Renal cortical epithelial cell (primary cell): ENCODE measurements at places on chromosomes 7 and 10. TPM values are rescaled to one million over a fixed set of nuclear protein-coding genes. Genes with fewer than 3 reads are reported as not detected.

The VSTM4 gene
- 0.35 TPM in 2 replicates for total RNA-seq

GRCh38 chr7:64035388-64035787 is 9.8 kb upstream of the ZNF727 start:
- DNase-seq, result no peak

DNA sequence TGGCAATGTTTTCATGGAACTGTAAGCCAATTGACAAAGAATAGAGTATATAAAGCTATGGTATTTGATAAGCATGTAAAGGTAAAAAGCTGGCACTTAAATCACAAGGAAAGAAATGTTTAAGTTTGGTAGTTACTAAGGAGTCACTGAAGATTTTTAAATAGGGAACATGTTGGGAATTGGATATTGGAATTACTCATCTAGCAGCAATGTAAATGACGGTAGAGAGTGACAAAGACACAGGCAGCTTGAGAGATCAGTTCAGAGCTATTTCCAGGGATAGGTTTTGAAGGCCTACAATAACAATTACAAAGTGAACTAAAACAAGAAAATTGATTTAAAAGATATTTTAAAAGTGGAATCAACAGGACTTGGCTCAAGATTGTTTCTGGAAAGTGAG is 36.8 kb downstream of the SP8 start:
- no peak for DNase-seq

GRCh38 chr10:70917635-70918034 is 29.3 kb upstream of the PCBD1 start:
- DNase-seq, result no peak
